MCF 10A (cell line): ENCODE measurements at places on chromosomes 13 and 19. TPM values are rescaled to one million over a fixed set of nuclear protein-coding genes. Genes with fewer than 3 reads are reported as not detected.

DNA sequence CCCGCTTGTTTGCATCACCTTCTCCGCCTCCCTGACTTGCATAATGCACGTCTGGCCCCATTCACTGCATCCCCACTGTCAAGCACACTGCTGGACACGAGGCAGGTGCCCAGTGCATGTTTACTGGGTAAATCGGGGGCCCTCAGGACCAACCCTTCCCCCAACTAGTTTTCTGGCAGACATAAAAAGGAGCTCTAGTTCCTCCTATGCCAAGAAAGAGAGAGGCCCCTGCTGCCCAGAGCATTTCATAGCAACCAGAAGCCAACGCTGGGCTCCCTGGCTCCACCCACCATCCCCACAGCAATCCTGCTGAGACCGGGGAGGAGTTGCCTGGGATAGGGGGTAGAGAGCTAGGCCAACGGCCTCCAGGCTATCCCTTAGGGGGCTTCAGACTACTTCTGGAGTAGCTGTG is 23.2 kb downstream of the ANKRD27 start:
- DNase-seq: no peak

DNA sequence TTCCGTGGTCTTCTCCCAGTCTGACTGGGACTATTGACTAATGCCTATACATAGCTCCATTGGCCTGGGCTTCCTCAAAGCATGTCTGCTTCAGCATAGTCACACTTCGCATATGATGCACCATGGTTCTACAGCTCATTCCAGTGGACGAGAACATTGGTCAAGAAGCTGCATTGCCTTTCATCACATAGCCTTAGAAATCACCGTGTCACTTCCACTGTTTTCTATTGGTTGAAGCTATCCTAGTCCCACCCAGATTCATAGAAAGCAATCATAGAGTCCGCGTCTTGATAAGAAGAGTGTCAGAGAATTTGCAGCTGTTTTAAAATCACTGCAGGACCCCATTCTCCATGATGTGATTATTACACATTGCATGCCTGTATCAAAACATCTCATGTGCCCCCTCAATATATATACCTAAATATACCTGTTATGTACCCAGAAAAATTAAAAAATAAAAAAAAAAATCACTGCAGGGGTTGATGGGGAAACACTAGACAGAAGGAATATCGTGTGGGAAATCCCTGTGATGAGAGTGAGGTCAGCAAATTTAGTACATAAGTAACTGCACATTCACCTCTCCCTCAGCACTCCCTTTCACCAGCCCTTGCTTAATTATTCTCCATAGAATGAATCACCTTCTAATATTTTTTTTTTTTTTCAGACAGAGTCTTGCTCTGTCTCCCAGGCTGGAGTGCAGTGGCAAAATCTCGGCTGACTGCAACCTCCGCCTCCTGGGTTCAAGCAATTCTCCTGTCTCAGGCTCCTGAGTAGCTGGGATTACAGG is 2.2 kb upstream of the ARHGAP33 start:
- DNase-seq: peak; percentile 45

DNA sequence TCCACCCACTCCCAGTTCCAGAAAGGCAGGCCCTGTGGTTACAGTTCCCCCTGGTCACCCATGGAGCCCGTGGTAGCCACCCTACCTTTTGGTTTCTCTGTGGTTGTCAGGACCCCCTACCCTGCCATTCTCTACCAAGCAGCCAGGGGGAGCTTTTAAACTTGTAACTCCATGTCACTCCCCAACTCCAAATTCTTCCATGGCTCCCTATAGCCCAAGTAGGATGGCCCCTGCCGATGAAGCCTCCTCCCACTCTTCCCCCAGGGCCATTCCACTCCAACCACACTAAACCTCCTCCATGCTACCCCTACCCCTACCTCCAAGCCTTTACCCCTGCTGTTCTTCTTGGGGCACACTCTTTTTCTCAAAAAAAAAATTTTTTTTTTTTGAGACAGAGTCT is 2.2 kb downstream of the S1PR2 start:
- peak; percentile 46 for DNase-seq

DNA sequence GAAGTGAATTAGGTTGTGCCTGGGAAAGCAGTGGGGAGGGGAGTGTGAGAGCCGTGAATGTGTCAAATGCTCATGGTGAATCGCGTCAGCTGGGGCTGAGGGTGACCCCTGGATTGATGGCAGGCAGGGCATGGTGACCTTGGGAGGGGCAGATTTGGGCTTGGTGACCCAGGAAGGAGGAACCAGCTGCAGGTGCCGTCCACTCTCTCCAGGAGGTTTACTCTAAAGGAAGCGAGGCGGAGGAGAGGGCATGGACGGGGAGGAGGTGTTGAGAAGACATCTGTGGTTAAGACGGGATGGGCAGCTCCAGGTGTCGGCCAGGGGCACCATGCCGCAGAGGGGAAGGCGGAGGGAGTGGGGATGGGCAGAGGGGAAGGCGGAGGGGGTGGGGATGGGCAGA is 28.7 kb downstream of the TMEM255B start:
- DNase-seq: no peak

GRCh38 chr19:2732157-2732725 is 7.6 kb downstream of the SLC39A3 start:
- no peak for DNase-seq

DNA sequence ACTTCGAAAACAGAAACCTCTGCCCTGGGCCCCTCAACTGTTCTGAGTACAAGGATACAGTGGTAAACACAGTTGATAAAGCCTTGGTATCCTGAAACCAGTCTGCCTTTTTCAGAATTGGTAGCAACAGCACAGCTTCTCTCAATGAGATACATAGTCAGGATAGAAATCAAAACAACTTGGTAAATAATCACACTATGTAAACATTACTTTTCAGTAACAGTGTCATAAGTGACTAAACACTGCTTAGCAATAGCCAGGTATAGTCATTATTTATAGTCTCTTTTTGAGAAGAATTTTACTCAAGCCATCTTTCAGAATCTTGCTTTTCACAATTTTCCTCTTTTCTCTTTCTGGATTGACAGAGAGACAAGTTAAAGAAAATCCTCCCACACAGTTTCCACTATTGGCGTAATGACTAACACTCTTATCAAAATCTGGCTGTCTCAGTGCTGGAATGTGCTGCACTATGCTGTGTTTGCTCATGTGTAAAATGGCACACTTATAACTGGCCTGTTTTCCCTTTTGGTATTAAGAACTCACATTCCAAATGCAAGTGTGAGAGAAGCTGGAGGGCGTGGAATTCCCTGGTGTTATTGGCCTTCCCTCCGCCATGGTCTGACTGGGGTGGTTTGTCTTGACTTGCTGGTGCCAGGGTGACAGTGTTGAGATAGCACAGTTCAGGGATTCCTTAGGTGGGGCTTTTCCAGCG is 368.8 kb downstream of the TDRD3 start:
- no peak for DNase-seq

DNA sequence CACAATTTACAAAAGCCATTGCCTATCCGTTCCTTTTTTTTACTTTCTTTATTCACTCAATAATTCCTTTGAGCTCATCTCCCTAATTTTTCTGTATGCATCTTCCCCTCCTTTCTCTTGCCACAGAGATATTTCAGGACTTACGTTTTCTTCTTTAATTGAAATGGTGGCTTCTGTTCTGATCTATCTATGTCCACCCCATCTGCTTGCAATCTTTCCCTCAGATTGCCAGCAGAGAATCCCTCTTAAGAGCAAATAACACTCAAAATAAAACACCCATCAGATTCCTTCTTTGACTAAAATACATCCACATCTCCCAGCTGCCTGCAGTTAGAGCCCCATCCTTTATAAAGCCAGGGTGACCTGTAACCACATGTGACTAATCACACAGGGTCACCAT is 478.6 kb downstream of the EFNB2 start:
- DNase-seq: no peak

GRCh38 chr13:35475212-35475959 is 1.1 kb downstream of the MAB21L1 start:
- DNase-seq: no peak

- DNase-seq: no peak
These were observed 107.6 kb upstream of the RXFP2 start for GRCh38 chr13:31631746-31632145.

DNA sequence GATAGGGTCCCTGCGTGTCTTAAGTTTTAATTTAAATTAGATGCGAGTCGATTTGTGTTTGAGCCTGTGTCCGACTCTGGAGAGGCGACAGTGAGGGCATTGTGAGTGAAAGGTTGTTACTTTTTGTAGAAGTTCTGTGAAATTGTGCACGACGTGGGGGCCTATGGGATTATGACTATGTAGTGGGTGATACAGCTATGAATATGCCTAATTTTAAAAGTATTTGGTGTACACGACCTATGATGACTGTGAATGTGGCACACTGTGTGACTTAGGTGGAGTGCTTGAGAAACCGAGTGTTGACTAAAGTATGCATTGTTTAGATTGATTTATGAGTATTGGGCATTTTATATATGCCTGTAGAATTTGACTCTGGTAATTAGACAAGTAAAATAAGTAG is 646 bp downstream of the ZNF567 start:
- DNase-seq: no peak

DNA sequence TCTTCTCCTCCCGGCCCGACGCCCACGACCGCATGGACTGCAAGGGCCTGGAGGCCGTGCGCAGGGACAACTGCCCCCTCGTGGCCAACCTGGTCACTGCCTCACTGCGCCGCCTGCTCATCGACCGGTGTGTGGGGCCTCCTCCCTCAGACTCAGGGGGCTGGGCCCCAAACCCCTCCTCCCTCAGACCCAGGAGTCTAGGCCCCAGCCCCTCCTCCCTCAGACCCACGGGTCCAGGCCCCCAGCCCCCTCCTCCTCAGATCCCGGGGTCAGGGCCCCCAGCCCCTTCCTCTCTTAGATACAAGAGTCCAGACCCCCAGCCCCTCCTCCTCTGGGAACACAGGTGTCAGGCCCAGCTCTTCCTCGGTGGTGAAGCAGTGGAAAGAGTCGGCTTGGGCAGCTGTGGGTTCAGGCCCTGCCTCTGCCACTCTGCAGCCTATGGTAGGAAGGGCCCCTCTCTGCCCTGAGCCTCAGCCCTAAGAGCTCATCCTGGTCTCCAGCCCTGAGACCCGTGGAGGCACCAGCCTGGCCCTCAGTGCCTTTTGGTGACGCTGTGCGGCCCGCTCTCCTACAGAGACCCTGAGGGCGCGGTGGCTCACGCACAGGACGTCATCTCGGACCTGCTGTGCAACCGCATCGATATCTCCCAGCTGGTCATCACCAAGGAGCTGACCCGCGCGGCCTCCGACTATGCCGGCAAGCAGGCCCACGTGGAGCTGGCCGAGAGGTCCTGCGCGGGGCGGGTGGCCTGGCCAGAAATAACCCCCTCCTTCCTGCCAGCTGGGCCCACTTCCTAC is 3.7 kb upstream of the SPIB start:
- peak; percentile 53 for DNase-seq

Gene IZUMO4
- total RNA-seq: 3.1 and 5.3 TPM in 2 replicates

Gene C19orf38
- 0.30 and 0.49 TPM in 2 replicates for total RNA-seq

Gene TYROBP
- total RNA-seq: not detected in 2 replicates

Gene BCAM
- total RNA-seq: 2.9 and 5.0 TPM in 2 replicates

Gene ZNF547
- 3.7 and 4.3 TPM in 2 replicates for total RNA-seq
